K562 (cell line): ENCODE measurements at places on chromosomes 2 and 18. TPM values are rescaled to one million over a fixed set of nuclear protein-coding genes. Genes with fewer than 3 reads are reported as not detected.

DNA sequence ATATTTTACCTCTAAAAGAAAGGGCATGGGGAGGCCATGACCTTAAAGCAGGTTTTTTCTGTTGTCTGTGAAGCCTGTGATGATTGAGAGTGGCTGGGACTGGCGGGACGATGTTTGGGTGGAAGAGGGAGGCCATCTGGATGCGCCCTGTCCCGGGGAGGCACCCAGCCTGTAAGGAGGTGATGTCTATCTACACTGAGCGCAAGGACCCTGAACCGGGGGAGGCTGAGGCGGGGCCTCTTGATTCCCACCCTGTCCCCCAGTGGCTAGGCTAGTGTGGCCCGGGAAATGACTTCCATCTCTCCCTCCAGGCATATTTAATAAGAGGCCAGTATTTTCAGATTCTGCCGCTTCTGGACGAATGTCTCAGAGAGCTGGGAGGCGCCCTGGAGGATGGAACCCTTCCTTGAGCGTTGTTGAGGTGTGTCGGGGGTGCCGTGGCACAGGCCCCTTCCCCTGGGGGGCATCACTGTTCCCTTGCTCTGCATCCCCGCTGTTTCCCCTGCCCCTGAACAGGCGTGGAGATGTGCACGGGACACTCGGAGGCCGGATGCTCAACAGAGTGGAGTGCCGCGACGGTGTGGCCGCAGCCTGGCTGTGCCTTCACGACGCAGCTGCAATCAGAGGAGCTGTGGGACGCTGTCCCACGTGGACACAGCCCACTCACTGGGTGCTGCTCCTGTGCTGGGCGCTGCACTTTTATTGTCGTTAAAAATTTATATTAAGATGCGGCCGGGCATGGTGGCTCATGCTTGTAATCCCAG lies 185.4 kb downstream of the LDLRAD4 start:
- no peak for DNase-seq

DNA sequence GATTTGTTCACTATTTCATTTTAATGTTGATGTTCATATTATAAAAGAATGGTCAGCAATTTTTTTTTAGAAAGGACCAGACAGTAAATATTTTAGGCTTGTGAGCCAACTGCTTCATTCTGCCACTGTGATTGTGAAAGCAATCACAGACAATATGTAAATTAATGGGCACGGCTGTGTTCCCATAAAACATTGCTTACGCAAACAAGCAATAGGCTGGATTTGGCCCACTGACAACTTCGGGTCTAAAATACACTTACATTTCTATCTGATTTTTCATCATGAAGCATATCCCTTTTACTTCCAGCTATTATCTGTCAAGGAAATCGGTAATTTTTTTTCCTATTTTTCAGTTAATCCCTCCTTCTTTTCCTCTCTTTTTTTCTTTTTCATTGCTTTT lies 182.2 kb upstream of the CDH2 start:
- DNase-seq: no peak

- no peak for DNase-seq
These were observed 8.2 kb downstream of the LPIN1 start for GRCh38 chr2:11754700-11755015.

GRCh38 chr2:19900931-19901441 lies 797 bp downstream of the TTC32 start:
- no peak for DNase-seq

GRCh38 chr2:19731037-19731436 lies 170.7 kb downstream of the TTC32 start:
- no peak for DNase-seq

DNA sequence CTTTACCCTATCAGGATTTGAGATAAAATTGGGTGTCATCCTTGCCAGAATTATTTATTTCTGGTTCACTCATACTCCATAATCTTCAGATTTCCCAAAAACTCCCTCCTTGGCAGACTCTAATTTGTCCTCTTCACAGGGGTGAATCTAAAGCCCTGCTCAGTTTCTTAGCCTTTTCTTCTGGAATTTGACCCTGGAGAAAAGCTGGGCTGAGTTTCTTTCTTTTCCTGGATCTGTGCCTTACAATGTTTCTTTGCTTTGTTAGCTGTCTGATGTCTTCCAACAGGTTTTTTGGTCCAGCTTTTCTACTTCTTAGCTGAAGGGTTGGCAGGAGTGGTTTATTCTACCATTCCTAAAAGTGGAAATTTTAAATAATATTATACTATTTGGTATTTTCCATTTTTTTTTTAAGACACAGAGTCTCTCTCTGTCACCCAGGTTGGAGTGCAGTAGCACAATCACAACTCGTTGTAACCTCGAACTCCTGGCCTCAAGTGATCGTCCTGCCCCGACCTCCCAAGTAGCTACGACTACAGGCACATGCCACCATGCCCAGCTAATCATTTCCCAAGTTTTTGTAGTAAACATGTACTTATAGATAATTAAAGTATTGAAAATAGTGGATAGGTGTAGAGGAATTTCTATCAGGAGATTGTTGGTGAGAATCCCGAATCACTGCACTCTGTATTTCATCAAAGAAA lies 138.4 kb upstream of the TWIST2 start:
- DNase-seq: no peak

- no peak for DNase-seq
These were observed 932.9 kb downstream of the TDRD15 start for GRCh38 chr2:22056621-22057132.

GRCh38 chr2:144476682-144477081 lies 43.2 kb downstream of the ZEB2 start:
- DNase-seq: no peak

DNA sequence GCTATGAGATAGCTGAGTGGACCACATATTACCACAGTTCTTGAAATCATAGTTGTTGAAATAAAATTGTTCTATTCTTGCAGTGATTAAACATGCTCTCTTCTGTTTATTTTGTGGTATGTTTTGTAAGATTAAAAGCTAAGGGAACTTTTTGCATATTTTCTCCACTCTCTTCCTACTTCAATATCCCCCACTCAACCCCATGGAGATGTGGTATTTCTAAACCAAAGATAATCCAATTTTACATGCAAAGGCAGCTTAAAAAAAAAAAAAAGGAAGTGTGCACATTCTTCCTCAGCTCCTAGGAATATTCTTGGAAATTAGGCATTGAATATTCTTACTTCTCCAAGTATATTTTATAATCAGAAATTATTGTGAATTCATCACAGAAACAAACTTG lies 15.0 kb upstream of the PAX3 start:
- DNase-seq: no peak

- no peak for DNase-seq
These were observed 318.3 kb upstream of the KLHL29 start for GRCh38 chr2:23066686-23067085.

DNA sequence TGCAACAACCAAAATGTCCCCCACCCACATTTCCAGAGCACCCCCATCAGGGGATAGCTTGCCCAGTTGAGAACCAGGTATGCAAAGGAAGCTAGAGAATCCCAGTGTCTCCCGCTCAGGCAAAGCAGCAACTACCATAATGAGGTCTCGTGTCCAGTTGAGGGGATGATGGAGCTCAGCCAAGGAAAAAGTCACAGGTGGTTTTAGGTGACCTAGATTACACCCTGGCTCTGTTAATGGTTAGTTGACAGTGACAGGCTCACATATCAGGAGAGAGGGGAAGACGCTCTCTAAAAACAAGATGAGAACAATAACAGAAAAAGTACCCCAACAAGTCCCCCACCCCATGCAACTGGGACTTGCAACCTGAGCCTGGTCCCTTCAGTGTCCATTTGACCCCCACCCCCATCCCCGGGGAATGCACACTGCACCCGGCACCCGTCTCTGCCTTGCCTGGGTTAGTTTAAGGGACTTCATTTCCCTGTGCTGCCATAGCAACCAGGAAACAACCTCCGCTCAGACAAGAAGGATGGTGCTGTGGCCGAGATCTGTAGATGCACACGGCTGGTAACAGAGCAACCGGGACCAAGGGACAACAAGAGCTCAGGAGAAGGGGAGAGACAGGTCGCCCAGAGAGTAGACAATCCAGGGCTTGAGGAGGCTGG lies at the start of gene KIAA2012:
Gene KIAA2012, plus strand, starts transcription at position 519 of the 665 bp plus-strand sequence. CDS start 373 bp downstream, outside the sequence.
- no peak for DNase-seq

DNA sequence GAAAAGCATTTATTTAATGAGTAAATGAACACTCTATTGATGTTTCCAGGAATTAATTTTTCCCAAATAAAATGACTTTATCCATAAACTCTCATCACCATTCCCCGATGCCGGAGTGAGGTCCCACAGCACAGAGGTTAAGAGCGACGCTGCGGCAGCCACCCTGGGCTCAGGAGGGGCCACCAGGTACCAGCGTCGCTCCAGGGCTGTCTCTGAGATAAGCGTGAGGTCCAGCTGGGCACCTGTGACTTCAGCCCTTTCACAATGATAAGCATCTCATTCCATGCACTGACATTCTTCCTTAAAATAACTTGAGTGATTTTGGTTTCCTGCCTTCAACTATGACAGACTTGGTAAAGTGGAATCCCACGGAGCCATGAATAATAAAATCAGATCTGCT lies 182.1 kb downstream of the TWIST2 start:
- DNase-seq: no peak

DNA sequence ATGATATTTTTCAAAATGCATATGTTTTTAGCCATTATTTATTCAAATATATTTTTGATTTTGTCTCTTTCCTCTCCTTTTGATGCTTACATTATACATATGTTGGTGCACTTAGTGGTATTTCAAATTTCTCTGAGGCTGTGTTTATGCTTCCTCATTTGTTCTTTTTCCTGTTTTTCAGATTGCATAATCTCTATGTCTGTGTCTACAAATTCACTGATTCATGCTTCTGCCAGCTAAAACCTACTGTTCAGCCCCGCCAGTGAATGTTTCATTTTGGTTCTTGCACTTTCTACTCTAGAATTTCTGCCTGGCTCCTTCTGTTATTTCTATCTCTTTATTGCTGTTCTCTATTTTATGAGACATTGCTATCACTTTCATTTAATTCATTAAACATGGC lies 951.7 kb upstream of the CNTNAP5 start:
- DNase-seq: no peak

DNA sequence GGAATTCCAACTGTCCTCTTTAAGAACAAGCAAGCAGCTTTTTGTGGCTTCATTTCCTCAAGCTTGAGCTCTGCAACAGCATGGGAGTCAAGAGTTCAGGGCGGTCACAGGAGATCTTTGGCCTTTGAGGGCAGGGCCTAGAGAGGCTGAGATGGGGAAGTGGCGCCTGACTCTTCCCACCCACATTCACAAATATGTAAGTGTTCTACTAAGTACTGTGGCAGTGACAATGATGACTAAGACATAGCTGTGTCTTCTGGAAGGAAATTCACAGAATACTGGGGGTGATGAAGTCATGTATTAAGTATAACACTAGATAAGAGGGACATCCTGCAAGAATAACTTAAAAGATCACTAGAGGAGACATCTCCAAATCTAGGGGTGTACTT lies 15.0 kb downstream of the RND3 start:
- DNase-seq: no peak

DNA sequence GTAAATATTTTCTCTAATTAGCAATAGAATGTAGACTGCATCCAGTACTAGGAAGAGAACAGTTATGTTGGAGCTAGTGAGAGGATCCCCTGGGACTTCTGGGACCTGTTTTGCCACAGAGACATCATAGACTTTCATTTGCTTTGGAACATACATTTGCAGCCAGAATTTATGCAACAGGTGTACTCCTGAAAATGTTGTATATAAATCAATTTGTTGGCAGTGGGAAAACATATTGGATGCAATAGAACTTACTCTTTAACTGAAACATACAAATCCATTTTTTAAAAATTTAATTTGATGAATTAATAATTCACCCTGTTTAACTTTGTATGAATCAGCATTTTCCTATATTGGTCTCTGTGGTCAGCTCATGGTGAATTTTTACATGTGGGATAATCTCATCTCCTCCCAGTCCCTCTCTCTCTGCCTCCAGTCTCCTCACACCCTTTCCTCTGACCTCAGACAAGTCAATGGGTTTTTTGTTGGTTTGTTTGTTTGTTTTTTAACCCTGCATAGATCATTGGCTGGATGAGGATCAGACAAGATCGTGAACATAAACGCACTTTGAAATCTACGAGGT lies 263.0 kb downstream of the LPIN1 start:
- no peak for DNase-seq

DNA sequence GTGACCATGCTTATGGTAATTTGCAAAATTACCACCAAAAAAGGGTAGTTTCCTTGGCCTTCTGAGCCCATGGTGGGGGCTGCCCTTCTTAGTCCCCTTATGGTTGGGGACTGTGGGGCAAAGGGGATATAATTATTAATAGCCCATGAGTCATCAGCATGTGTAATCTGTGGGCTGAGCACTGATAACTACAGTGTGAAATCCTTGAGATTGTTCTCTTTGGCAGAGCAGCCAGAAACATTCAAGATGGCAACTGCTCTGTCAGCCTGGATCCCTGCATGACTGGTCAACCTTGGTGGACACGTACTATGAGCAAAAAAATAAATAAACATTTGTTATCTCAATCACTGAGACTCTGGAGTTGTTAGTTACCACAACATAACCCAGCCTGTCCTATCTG lies 61.3 kb downstream of the MGAT4A start:
- DNase-seq: no peak

- DNase-seq: no peak
These were observed 26.5 kb upstream of the L3MBTL4 start for GRCh38 chr18:6441200-6441599.

DNA sequence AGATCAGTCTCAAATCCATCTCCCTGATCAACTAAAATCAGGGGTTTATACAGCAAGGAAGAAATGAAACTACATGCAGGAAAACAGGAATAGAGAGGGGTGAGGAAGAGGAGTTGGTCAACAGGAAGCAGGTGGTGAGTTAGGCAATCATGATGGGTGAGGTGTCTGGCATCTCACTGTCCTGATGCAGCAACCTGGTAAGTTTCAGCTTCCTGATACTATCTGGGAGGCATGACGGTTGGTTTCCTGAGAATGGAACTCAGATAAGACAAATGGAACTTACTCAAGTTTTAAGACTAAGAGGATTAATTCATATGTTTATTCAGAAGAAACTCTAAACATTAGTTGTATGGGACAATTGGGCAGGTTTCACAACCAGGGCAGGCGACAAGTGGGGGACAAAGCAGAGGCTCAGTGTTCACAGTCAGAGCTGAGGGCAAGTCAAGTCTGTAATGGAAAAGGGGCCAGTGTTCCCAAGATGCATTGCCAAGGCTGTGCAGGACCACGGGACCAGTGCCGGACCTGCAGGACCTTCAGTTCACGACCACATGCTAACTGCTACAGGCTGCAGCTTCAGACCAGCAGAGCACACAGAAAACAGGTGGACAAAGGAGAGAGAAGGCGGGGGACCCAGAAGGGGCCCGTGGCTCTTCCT lies 17.7 kb upstream of the GALM start:
- DNase-seq: no peak

GRCh38 chr2:17804358-17804757 lies 11.9 kb upstream of the MSGN1 start:
- DNase-seq: no peak

- DNase-seq: no peak
These were observed 158.2 kb upstream of the SALL3 start for GRCh38 chr18:78821396-78821795.

GRCh38 chr2:200748779-200749178 lies 62.9 kb upstream of the BZW1 start:
- no peak for DNase-seq

GRCh38 chr2:162908567-162908966 lies 70.0 kb upstream of the KCNH7 start:
- no peak for DNase-seq

The LHCGR gene
- not detected in 2 replicates for total RNA-seq

The RMC1 gene
- total RNA-seq: 37.1 and 42.1 TPM in 2 replicates

The SERPINB12 gene
- total RNA-seq: not detected in 2 replicates

The LDLRAD4 gene
- 0.25 TPM in 1 of 2 replicates, not detected in the other for total RNA-seq

The PROM2 gene
- total RNA-seq: 0.07 TPM in 1 of 2 replicates, not detected in the other

The CRYBA2 gene
- total RNA-seq: 0.51 and 0.81 TPM in 2 replicates

The AOX1 gene
- 0.55 and 0.69 TPM in 2 replicates for total RNA-seq

The GIGYF2 gene
- total RNA-seq: 36.0 and 37.3 TPM in 2 replicates

The SCYGR4 gene
- total RNA-seq: not detected in 2 replicates

The IL36RN gene
- not detected in 2 replicates for total RNA-seq

The CENPA gene
- 45.6 and 51.7 TPM in 2 replicates for total RNA-seq

The CAB39 gene
- total RNA-seq: 70.4 and 74.7 TPM in 2 replicates
